Ovary (tissue), 10 donors: ENCODE measurements at places on chromosomes 13 and 19. TPM values are rescaled to one million over a fixed set of nuclear protein-coding genes. Genes with fewer than 3 reads are reported as not detected.

- DNase-seq: no peak
Observed at GRCh38 chr13:45385907-45386553, 32.1 kb downstream of the SLC25A30 start.

Gene RASA3
- polyA plus RNA-seq: 9.8 TPM

DNA sequence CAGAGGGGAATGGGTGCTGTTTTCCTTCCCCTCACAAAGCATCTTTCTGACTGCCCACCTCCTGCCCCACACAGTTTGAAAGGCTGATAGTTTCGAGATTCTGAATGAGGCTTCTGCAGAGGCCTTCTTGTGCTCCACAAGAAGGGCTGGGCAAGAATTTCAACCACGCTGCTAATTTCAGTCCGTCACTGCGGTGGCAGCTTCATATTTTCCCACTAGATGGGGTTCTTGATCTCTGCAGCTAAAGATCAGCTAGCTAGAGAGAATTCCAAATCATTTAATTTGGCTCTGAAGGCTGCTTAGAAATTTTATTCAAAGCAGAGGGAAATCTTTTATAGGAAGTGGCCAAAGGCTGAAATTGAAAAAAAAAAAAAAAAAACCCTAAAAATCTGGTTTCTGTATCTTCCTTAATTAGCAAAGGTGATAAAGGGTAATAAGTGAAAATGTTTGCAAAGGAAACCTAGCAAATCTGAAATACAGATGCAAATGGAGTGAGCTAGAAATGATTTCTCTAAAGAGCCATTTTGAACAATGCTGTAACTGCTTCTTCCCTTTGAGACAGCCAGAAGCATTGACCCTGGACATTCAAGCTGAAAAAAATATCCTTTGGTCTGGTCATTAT is 38.0 kb upstream of the C13orf42 start:
- peak; percentile 25 for DNase-seq

- no peak for DNase-seq
Observed at GRCh38 chr13:31747291-31747690, 8.0 kb downstream of the RXFP2 start.

Gene STOML3
- polyA plus RNA-seq: not detected

- no peak for DNase-seq
Observed at GRCh38 chr19:16594131-16594586, 21.9 kb upstream of the SLC35E1 start.

GRCh38 chr19:46428239-46429135 is at the start of gene PNMA8C:
TSS of gene PNMA8C (minus strand) at chr19:46428936. CDS start at chr19:46428359, 577 bp downstream.
- DNase-seq: peak; percentile 76

DNA sequence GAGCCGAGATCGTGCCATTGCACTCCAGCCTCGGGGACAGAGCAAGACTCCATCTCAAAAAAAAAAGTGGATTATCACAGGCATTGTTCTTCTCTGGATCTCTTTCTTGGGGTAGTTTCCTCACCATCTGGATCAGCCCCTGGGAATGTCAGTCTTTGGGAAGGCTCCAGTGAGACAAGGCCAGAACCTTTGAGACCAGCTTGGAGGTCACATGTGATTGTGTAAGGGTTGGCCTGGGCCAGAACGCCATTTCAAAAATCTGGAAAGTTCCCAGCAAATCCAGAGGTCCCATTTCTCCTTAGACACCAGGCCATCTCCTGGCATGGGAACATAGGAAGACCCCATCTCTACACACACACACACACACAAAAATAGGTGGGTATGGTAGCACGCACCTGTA is 14.2 kb upstream of the ANGPTL8 start:
- DNase-seq: no peak

Gene CGB2
- polyA plus RNA-seq: not detected
